ENCODE measurements at places on chromosomes 12 and 14.

GRCh38 chr12:66051361-66051760 is 79.2 kb downstream of the LLPH start:
- DNase-seq = no peak

- DNase-seq = no peak
Observed at GRCh38 chr12:100248886-100249285, 18.0 kb downstream of the DEPDC4 start.

GRCh38 chr12:83149987-83150386 is 463.3 kb downstream of the TMTC2 start:
- DNase-seq = no peak

GRCh38 chr12:123490089-123490488 is 32.1 kb downstream of the SNRNP35 start:
- no peak for DNase-seq

DNA sequence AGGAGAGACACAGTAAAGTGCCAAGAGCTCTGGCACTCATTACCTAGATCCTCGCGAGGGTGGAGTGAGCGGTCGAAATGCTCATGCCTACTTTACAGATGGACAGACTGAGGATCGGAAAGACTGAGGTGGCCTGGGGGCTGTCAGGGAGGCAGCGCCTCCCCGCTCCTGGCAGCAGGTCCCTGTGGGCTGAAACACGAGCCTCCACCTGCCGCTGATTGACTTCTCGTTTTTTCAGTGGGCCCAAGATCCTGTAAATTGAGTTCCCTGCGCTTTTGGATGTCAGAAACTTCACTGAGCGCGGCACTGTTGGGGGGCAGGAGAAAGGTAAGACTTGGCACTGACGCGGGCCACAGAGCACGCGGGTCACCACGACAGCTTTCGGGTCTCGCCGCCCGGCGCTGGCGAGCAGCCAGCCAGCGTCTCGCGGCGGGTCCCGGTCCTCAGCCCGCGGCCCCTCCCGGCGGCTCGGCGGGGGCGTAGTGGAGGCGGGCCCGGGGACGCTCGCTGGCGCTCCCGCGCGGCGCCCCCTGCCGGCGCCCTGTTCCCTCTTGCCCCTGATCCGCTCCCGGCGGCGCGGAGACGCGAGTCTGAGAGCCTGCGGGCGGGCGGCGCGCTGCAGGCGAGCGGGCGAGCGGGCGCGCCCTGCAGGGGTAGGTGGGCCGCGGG is 552 bp upstream of the SCN8A start:
- DNase-seq = peak; percentile 52

DNA sequence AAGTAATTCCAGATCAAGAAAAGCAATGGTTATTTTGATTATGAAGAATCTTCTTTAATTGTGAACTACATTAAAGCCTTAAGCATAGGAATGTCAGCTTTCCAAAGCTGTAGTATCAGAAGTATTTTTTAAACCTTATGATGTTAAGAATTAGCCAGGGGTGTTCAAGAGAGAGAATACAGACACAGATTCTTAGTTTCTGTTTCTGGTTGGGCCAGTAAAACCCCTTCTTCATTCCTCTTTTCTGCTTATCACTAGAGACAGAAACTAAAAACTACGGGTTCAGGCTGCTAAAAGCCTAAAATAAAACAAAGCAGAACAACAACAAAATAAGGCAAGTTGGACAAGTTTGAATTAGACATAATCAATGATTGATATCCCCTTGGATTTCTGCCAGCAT is 38.2 kb downstream of the IFT43 start:
- DNase-seq = no peak

DNA sequence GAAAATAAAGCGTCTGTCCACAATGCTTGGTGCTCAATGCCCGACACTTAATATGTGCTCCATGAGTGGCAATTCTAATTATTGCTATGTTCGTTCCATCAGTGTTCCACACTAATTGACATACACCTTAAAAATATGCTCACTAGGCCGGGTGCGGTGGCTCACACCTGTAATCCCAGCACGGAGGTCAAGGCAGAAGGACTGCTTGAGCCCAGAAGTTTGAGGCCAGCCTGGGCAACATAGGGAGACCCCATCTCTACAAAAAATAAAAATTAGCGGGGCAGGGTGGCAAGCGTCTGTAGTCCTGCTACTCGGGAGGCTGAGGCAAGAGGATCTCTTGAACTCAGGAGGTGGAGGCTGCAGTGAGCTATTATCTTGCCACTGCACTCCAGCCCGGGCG is 635 bp upstream of the HECTD4 start:
- no peak for DNase-seq

GRCh38 chr12:110694330-110694901 is 5.5 kb upstream of the HVCN1 start:
- no peak for DNase-seq

- DNase-seq = no peak
Observed at GRCh38 chr12:71973687-71974086, 35.0 kb downstream of the TPH2 start.

GRCh38 chr12:95940514-95940913 is 1.9 kb downstream of the CCDC38 start:
- no peak for DNase-seq

- no peak for DNase-seq
Observed at GRCh38 chr14:103909531-103910261, 18.6 kb upstream of the TDRD9 start.

- no peak for DNase-seq
Observed at GRCh38 chr14:105070760-105071137, 5.5 kb upstream of the GPR132 start.
